Central memory CD8-positive, alpha-beta T cell (primary cell): ENCODE measurements at places on chromosomes 2 and 18.

DNA sequence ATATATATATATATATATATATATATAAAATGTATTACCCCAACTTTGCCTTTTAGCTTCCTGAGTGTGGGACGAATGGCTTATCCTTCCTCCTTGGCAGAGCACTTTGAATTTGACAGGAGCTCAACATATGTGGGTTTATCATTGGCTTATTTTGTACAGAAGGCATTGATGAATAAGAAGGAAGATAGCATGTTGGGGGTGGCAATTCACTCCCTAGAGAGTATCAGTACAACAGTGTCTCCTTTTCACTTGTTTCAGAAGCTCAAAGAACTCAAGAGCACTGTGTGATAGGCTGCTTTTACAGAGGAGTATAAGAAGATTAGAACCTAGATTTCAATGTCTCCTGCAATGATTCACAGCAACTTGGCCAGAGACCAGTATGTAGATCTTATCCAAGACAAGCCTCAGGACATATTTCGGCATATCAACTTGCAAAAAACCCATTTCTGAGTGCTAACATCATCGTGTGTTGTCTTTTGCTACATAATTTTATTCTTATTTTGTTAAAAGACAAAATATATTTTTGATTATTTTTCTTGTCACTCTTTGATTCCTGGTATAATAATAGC is 345.8 kb downstream of the SOCS6 start:
- DNase-seq, result no peak

DNA sequence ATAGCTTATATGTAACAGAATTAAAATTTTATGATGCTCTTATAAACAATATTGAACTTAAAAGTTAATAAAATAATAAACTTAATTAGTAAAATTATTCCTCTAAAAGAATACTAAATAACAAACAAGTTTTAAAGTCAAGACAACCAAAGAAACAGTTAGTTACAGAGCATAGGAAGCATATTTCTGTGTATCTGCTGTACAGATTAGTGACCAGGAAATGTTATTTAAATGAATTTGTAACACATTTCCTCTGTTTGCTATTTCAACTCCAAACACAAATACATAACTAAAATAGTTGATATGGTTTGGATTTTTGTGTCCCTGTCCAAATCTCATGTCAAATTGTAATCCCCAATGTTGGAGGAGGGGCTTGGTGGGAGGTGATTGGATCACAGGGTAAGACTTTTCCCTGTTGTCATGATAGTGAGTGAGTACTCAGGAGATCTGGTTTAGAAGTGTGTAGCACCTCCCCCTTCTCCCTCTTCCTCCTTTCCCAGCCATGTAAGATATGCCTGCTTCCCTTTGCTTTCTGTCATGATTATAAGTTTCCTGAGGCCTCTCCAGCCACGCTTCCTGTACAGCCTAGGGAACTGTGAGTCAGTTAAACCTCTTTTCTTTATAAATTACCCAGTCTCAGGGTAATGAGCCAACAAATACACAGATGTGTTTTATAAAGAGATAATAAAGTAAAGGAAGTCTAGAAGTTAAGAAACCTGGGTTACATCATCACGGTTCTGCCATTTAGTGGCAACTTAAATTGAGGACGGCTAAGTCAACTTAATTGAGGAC is 51.8 kb downstream of the ROCK2 start:
- DNase-seq, result no peak

- no peak for DNase-seq
These were observed 540.0 kb upstream of the GYPC start for GRCh38 chr2:126115975-126116374.

- DNase-seq, result no peak
These were observed 418.3 kb downstream of the LPIN1 start for GRCh38 chr2:12164689-12165088.

DNA sequence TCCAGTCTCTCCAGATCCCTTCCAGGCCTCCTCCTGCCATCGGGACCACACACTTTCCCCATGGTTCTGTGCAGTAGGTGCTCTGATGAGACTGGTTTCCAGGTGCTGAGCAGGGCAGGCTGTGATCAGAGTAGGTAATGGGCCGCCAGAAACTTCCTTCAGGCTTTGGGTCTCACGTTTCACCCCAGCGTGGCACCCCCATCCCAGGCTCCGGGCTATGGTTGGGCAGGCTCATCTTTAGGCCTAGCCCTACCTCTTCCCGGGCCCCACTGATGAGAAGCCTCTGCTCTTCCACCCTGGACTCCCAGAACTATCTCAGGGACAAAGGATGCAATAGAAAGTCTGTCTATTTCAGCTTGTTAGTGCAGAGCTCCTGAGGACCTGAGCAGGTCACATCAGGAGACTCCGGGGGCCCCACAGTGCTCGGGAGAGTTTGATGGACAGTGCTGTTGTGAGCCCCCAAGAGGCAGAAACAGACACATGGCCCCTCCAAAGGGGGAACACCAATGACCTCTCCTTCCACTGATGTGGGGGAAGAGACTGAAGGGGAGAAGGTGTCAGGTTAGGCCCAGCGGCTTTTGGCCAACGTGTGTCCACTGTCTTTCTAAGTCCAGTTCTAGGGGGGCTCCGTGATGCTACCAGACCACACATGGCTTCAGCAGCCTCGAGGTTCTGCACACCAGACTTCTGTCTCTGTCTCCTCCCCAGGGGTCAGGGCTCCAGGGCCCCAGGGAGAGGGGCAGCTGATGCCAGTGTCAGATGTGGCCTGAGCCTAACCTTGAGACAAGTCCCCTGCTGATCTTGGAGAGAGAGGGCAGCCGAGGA is 5.8 kb upstream of the PROM2 start:
- peak; percentile 3 for DNase-seq

DNA sequence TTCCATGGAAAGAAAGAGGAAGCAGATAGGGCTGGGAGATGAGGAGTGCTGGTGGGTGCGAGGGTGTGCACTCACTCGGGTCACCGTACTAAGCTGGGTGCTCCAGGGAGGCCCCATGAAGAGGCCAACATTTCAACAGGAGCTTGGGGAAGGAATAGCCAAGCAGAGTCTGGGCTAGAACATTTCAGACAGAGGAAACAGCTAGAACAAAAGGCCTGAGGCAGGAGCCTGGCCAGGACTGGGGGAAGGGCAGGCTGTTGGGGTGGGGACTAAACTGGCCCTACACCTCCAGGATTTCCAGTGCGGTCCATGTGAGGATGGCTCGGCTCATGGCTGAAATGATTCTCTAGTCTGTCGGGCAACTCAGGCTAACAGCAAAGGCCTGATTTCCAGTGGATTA is 90.8 kb downstream of the ZFP36L2 start:
- DNase-seq, result no peak

- no peak for DNase-seq
These were observed 45.2 kb downstream of the TMEM131 start for GRCh38 chr2:97950329-97951154.

- DNase-seq, result no peak
These were observed 510 bp downstream of the RNF149 start for GRCh38 chr2:101307950-101308431.

DNA sequence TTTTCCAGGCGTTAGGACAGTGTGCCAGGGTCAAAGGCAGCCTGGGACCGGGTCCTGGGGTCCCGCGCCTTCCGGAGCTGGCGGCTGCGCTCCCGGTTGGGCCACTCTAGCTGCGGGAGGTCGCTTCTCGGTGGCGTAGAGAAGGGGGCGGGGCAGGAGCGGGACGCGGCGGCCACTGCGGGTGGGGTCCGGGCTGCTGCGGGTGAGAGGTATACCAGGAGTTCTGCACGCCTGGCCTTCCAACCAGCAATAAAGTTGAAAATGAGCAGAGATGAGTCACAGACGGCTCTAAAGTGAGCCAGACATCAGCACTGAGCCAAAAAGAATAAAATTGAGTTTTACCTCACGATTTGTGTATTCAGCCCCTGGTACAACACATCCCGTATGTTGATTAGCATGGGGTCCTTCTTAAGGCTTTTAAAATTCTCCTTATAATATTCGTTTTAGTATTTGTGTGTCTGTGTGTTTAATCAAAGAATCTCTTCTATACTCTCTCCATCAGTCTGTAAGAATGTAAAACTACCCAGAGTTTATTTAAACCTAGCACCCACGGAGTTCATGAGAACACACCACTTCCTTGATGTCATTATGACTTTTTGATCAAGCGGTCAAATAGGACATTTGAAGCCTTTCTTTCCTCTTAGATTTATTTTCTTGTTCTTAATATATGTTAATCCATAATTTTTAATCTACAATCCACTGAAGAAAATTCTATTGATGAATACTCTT is at the start of gene C1GALT1C1L:
TSS of gene C1GALT1C1L (minus strand) at position 108 of the 729 bp plus-strand sequence. CDS start at position 1, 107 bp downstream.
- DNase-seq, result no peak

DNA sequence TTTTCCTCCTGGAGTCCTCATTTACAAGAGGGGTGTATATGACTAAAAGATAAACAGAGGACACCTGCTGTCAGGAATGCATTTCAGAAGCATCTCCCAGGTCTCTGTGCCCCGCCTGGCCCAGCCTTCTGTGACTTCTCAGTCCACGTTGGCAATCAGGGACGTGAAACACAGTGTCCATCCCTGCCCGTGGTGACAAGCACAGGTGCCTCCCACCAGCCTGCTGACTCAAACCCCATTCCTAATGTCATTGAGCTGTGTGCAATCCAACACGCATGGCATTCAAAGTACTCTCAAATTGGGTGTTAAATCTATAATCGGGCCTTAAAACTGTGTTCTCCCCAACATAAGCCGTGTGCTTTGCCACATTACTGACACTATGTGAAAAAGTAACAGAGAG is 343.2 kb downstream of the EIPR1 start:
- no peak for DNase-seq
